Ovary (tissue), 10 donors: ENCODE measurements at places on chromosomes 7 and 10. TPM values are rescaled to one million over a fixed set of nuclear protein-coding genes. Genes with fewer than 3 reads are reported as not detected.

The TRPV5 gene
- not detected for total RNA-seq

The C10orf143 gene
- total RNA-seq, result 5.6 TPM

DNA sequence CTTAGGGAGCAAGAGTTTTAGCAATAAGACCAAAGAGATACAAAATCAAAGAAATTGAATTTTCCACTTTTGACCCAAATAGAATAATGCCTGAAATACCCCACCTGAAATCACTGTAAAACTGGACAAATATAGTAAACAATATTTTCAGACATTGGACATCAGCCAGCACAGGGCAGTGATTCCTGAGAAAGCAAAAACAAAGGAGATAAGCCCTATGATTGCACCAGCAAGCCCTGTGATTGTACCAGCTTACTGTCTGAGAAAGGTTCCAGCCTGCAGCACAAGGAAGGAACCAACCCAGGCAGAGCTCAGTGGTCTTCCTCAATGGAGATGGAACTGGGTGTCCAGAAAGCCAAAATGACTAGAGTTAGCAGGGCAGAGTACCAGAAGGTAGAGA lies 10.3 kb downstream of the TMEM106B start:
- no peak overlapping the region for H3K4me3 ChIP-seq
- peaks cover 2% of the 10 kb centered on the region for H3K4me1 ChIP-seq
- H3K36me3 ChIP-seq, result no peaks in the 10 kb centered on the region
- H3K27ac ChIP-seq, result no peak overlapping the region

DNA sequence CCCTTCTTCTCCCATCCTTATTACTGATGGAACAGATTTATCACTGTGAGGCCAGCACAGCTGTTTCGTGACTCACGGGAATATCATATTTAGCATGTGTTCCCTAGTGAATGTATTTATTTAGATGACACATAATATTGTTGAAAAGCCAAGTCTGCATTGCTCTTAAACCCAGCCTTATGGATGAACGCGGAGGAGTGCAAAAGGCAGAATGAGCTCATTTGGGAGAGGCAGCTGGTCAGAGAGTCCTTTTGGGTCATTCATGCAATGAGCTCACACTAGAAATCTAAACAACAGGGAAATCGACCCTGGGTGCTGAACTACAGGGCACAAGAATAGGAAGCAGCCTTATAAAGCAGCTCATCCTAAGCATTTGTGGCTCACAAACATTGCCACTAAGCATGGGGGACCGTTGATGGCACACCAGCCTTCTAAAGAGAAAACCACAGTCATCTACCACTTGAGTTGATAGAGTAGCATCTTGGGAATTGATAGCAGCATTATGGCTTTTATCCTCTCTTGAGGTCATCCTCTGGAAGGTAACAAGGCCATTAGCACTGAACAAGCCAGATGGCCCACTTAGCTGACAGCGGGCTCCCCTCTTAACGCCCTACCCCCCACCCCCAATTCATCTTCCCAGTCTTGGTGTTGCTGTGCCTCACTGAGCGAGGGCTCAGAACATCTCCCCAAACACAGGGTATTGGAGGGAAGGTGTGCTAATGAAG lies 32.9 kb upstream of the SDK1 start:
- no peaks in the 10 kb centered on the region for H3K4me1 ChIP-seq
- no peaks in the 10 kb centered on the region for H3K36me3 ChIP-seq
- H3K27ac ChIP-seq, result no peak overlapping the region
- DNase-seq, result no peak
- H3K4me3 ChIP-seq, result no peak overlapping the region

The ADO gene
- total RNA-seq, result 19.7 TPM

GRCh38 chr7:46321556-46322205 lies 400.6 kb upstream of the IGFBP3 start:
- no peak overlapping the region for H3K4me3 ChIP-seq
- no peaks in the 10 kb centered on the region for H3K4me1 ChIP-seq
- no peaks in the 10 kb centered on the region for H3K27me3 ChIP-seq

The ENTPD1 gene
- 5.0 TPM for total RNA-seq

DNA sequence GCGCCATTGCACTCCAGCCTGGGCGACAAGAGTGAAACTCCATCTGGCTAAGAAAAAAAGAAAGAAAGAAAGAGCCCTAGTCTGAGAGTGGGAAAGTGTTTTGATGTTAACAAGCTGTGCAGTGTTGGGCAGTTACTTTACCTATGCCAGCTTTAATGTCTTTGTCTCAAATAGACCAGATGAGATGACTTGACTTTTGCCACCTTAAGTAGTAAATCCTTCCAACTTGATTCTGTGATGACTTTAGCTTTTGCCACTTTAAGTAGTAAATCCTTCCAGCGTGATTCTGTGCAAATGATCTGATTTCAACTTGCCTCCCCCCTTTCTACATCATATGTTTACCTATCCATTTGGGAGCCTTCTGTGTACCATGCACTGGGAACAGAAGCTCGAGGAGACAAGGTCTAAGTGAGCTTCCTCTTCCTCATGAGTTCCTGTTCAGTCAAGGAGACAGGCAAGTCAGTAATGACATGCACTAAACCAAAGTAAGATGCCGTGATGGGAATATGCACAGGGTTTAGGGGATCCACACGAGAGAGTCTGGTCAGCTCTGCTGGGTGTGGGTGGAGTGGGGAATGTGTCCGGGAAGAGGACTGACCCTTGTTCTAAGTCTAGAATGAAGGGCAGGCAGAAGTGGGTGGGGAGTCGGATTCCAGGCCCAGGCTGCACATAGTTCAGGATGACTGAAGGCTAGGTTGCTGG lies 17.2 kb downstream of the INPP5F start:
- no peaks in the 10 kb centered on the region for H3K36me3 ChIP-seq
- H3K4me1 ChIP-seq, result peaks cover 3% of the 10 kb centered on the region
- H3K4me3 ChIP-seq, result no peak overlapping the region
- H3K27ac ChIP-seq, result no peak overlapping the region
- DNase-seq, result no peak

The SUN3 gene
- total RNA-seq, result not detected

- H3K27ac ChIP-seq, result no peak overlapping the region
- H3K27me3 ChIP-seq, result no peaks in the 10 kb centered on the region
- DNase-seq, result no peak
- H3K36me3 ChIP-seq, result no peaks in the 10 kb centered on the region
Observed at GRCh38 chr7:129746857-129747529, 135.5 kb downstream of the NRF1 start.

DNA sequence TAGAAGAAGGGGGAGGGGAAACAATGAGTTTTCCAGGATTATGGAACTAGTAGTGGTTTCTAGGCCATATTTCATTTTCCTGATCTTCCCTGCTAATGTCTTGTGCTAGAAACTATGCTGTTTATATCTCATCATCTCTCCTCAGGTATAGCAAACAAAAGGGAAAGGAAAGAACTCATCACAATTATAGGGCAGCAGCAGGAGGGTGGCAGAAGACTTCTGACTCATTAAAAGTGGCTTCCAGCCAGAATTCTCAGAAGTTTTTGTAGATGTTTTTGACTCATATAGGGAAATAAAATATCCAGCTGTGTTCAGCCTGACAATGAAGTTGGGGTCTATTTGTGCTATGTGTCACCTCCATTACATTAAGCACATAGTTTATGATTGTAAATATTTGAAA lies 6.5 kb downstream of the AHR start:
- H3K27me3 ChIP-seq, result no peaks in the 10 kb centered on the region
- no peak for DNase-seq
- no peak overlapping the region for H3K27ac ChIP-seq
- H3K4me3 ChIP-seq, result no peak overlapping the region

DNA sequence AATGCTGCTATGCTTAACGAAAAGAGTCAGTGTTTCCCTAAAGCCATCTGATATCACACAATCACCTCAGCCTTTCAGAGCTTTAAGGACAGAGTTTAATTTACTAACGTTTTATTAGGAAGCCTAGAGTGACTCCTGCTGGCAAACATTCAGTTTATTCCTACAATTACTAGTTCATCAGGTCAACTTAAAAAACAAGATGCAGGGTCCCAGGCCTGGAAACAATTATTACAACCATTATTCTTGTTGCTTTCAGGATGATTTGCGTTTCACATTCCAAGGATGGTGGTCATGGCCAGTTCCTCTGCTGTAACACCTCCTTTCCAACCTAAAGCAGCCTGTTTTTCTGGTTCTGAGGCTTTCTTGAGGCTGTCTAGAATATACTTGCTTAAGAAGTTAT lies 1.5 kb upstream of the FAM53B start:
- H3K27ac ChIP-seq, result peak overlapping the region; percentile 78
- no peaks in the 10 kb centered on the region for H3K27me3 ChIP-seq
- no peaks in the 10 kb centered on the region for H3K36me3 ChIP-seq
- H3K4me3 ChIP-seq, result no peak overlapping the region

DNA sequence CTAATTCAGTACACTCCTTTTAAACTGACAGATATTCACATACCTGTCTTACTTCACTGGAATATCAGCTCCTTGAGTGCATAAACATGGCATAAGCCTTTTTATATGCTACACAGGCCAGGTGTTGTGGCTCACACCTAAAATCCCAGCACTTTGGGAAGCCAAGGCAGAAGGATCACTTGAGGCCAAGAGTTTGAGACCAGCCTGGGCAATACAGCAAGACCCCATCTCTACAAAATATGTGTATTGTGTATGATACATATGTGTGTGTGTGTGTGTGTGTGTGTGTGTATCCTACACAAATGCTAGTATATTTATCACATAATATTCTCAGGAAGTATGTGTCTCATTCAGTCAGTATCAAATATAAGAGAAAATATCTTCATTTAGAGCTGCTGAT lies 45.3 kb downstream of the DNAJC12 start:
- H3K36me3 ChIP-seq, result no peaks in the 10 kb centered on the region
- H3K27me3 ChIP-seq, result no peaks in the 10 kb centered on the region
- DNase-seq, result no peak
- peaks cover 2% of the 10 kb centered on the region for H3K4me1 ChIP-seq

- H3K4me3 ChIP-seq, result no peak overlapping the region
- H3K4me1 ChIP-seq, result peaks cover 46% of the 10 kb centered on the region
- no peak for DNase-seq
- H3K36me3 ChIP-seq, result no peaks in the 10 kb centered on the region
- no peaks in the 10 kb centered on the region for H3K27me3 ChIP-seq
Observed at GRCh38 chr10:71765176-71765904, 8.0 kb downstream of the VSIR start.

DNA sequence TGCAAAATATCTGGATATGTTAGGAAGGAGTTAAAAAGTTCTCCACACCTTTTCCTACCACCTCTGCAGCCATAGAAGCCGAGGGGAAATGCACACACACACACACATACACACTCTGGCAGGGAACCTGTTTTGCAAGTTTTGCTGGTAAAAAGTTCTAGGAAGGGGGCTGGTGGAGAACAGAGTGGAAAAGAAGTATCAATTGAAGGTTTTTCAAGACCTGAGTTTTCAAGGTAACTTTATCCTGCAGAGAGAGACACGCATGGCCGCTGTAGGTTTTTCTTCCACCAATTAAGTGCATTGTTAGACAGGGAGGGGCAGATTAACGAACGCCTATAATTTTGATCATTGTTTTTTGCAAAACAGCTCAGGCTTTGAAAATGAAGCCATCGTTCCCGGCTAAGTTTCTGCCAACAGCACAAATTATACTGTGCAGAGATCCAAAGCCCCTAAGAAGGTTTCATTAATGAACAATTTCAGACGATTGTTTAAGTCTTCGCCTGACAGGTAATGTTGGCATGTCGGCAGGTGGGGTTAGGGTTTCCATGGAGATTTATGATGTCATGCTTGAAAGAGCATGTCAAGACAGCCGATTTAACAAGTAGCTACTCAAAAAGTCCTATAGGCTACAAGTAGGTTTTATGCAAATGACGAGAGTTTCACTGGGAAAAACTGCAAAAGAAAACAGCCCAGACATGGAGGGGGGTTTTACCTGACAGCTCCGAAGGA lies 29.7 kb downstream of the KIAA1217 start:
- H3K27ac ChIP-seq, result no peak overlapping the region
- no peaks in the 10 kb centered on the region for H3K27me3 ChIP-seq
- H3K4me3 ChIP-seq, result no peak overlapping the region
- H3K36me3 ChIP-seq, result no peaks in the 10 kb centered on the region

The COBL gene
- total RNA-seq, result 33.4 TPM

- H3K36me3 ChIP-seq, result no peaks in the 10 kb centered on the region
- DNase-seq, result no peak
- peaks cover 5% of the 10 kb centered on the region for H3K4me1 ChIP-seq
- no peak overlapping the region for H3K4me3 ChIP-seq
- no peaks in the 10 kb centered on the region for H3K27me3 ChIP-seq
Observed at GRCh38 chr7:157752832-157753291, 416.1 kb downstream of the DNAJB6 start.

- H3K4me1 ChIP-seq, result peaks cover 5% of the 10 kb centered on the region
- no peak overlapping the region for H3K27ac ChIP-seq
- DNase-seq, result no peak
- no peaks in the 10 kb centered on the region for H3K27me3 ChIP-seq
Observed at GRCh38 chr10:118966076-118966849, 63.3 kb upstream of the NANOS1 start.

The GNG11 gene
- total RNA-seq, result 70.7 TPM

GRCh38 chr7:158490171-158490782 lies 97.3 kb downstream of the PTPRN2 start:
- H3K27ac ChIP-seq, result no peak overlapping the region
- H3K36me3 ChIP-seq, result no peaks in the 10 kb centered on the region
- H3K4me3 ChIP-seq, result no peak overlapping the region
- no peak for DNase-seq
- no peaks in the 10 kb centered on the region for H3K27me3 ChIP-seq
- H3K4me1 ChIP-seq, result no peaks in the 10 kb centered on the region

DNA sequence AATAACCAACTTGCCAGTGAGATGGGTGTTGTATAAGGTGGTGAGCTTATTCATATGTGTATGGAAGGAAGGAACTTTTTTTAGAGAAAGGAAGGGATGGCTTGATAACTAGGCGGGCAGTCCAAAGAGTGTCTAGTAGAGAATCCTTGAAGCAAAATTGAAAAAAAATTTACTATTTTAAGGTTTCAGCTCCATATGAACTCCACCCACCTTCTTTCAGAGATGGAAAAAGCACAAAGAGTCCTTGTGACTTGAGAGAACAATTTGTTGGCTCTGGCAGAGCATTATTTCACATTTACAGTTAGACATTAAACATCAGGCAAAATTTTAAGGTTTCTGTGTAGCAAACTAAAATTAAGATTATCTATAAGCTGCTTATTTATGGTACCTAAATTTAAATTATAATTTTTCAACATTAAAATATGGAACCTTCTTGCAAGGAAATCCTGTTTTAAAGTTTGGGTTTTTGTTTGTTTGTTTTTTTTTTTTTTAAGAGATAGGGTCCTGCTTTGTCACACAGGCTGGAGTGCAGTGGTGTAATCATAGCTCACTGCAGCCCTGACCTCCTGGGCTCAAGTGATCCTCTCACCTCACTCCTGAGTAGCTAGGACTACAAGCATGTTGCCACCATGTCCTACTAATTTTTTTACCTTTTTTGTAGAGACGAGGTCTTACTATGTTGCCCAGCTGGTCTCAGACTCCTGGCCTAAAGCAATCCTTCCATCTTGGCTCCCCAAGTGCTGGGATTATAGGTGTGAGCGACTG lies 12.2 kb downstream of the PTPN12 start:
- H3K4me1 ChIP-seq, result peaks cover 11% of the 10 kb centered on the region
- no peak overlapping the region for H3K4me3 ChIP-seq
- no peak overlapping the region for H3K27ac ChIP-seq
- H3K27me3 ChIP-seq, result no peaks in the 10 kb centered on the region

DNA sequence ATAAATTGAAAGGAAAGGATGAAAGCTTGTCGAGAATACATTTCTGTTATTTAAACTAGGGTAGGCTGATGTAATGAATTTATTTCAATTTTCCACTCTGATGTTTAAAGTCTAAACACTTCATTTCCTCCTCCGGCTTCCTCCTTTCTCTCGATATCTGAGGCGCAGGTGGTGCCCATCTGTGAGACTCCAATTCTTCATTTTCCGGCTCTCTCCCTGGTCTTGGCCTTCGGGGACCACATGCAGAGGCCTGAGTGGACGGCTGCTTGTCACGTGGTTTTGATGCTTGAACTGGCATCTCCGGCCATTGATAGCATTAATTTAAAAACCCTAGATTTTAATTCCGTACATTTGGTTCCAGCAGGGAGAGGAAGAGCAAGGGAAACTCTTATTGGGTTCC lies 5.8 kb upstream of the ADARB2 start:
- H3K4me3 ChIP-seq, result no peak overlapping the region
- H3K27me3 ChIP-seq, result no peaks in the 10 kb centered on the region
- H3K36me3 ChIP-seq, result no peaks in the 10 kb centered on the region
- no peak overlapping the region for H3K27ac ChIP-seq
- H3K4me1 ChIP-seq, result no peaks in the 10 kb centered on the region
